ENCODE measurements at places on chromosomes 5 and 9.

GRCh38 chr5:174636094-174636493 lies 88.3 kb upstream of the MSX2 start:
- DNase-seq: no peak

DNA sequence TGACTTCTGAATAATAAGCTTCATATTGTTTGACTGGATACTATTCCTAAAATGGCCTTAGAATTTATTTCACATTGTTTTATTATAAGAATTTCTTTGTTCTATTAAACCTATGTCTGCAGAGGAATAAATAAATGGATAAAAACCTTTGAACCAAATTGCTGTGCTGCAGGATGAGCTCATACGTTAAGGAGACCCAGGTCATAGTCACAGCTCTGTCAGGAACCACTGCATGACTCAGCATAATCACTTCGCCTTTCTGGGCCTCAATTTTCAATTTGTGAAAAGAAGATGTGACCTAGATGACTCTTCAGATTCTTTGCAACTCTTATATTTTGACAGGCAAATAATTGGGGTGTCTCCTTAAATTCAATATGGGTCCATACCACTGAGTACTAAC lies 36.7 kb upstream of the HMHB1 start:
- DNase-seq: no peak

DNA sequence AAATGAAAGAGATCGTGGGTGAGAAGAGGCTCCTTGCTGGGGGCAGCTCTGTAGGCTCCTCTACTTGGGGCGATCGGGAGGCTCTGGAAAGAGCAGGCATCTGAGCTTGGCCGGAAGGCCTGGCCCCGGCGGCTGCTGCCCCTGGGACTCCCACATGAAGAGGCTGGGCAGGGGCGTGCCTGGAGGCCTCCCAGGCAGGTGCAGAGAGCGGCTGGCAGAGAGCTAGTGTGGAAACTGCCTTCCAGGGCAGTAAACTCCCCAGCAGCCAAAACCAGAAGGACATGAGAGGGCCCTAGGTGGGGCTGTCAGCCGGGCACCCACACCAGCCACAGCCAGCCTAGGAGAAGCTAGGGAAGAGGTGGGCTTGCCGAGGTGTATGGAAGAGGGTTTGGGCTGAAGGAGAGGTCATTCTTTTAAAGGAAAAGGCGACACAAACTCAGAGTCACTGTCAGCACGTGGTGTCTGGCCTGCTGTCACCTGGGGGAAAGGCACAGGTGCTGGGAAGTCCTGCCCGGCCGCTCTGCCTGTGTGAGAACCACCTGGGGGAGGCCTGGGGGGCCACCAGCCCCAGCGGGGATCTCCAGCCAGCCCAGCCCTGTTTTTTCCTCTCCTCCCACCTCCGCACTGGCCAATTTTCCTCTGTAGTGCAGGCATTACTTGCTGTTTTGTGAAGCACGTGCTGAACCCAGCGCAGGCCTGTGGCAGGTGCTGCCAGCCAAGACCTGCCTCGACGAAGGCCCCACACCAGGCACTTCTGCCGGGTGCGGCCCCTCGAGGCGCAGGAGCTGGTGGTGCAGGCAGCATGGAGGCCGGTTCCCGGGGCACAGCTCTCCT lies 44.8 kb upstream of the EGFL7 start:
- DNase-seq: no peak

DNA sequence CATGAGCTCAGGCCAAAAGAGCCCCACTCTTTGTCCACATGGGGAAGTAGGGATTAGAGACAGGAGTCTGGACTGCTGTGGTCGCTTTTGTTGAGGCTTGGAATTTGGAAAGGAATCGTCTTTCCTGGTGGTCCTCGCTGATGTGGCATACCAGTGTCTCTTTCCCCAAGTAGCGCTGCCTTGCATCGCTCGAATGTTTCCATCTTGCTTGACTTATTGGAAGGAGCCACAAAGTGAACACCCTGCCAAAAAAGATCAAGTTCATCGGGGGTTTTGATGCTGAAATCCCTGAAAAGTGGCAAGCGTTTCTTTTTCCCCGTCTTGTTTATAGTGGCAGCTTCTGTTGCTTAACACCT lies 161.3 kb downstream of the MACROH2A1 start:
- DNase-seq: no peak

GRCh38 chr9:105503881-105504280 lies 54.0 kb upstream of the FKTN start:
- no peak for DNase-seq

DNA sequence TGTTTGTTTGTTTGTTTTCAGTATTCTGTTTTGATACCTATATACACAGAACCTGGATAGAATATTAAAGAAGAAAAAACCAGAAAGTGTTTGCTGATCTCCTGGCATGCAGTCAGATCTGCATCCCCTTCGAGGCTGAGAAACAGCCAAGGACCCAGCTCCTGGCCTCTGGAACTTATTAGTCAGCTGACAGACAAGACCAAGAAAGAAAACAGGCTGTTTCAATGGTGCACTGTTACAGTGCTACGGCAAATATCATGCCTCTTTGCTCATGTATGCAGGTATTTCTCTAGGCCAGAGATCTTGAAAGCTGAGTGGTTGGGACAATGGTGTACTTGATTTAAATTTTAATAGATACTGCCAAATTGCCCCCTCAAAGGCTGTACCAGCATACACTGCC lies 95.0 kb downstream of the C5orf15 start:
- no peak for DNase-seq

DNA sequence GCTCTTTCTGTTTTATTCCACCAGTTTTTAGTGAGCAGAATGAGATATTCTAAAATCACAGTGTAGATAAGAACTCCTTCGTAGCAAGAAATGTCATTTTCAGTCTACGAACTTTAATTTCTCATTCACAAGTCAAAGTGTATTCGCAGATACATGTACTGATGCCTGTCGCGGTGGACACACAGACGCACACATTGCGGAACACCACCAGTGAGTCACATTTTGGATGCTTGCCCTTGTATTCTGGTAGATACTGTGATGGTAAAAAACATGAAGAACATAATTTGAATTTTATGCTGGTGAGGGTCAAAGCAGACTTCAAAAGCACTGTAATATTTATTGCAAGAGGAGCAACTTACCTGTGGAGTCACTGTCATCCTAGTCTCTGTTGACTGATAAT lies 4.7 kb upstream of the C9orf57 start:
- no peak for DNase-seq

- no peak for DNase-seq
Observed at GRCh38 chr5:77972469-77973252, 196.5 kb upstream of the TBCA start.

DNA sequence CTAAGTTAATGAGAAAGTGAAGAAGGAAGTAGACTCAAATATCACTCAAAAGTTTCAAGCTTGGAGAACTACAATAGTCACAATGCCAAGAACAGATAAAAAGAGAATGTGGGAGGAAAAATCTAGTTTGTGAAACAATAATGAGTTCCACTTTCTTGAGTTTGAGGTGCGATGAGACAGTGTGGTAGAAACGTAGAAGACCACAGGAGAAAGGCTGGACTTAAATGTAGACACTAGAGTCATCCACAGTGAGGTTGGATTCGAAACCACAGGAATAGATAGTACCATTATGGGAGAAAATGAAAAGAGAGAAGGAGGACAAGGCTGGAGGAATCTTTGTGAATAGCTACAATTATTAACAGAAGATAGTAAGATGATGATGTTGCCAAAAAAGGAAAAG lies 141.1 kb upstream of the LRRTM2 start:
- DNase-seq: no peak

GRCh38 chr5:33491941-33492340 lies 51.2 kb downstream of the TARS1 start:
- no peak for DNase-seq

DNA sequence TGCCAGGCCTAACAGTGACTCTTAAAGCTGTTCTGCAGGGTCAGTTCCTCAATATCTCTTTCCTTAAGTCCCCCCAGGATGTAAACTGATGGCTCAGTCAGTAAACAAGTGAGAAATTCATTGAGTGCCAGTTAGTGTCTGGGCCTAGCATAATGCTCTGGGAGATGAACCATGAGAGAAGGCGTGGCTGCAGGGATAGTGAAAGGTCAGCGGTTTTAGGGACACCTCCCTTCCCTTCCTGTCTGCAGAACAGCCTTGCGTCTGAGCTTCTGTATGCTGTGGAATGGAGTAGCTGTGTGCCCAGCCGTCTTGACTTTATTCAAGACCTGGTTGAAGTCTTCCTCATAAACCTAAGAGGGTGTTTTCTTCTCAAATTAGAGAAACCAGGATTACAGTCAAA lies 46.7 kb upstream of the DMRT3 start:
- no peak for DNase-seq

GRCh38 chr9:3730511-3730922 lies 204.7 kb upstream of the RFX3 start:
- DNase-seq: no peak

- DNase-seq: no peak
Observed at GRCh38 chr9:130192382-130192999, 20.3 kb downstream of the NCS1 start.

DNA sequence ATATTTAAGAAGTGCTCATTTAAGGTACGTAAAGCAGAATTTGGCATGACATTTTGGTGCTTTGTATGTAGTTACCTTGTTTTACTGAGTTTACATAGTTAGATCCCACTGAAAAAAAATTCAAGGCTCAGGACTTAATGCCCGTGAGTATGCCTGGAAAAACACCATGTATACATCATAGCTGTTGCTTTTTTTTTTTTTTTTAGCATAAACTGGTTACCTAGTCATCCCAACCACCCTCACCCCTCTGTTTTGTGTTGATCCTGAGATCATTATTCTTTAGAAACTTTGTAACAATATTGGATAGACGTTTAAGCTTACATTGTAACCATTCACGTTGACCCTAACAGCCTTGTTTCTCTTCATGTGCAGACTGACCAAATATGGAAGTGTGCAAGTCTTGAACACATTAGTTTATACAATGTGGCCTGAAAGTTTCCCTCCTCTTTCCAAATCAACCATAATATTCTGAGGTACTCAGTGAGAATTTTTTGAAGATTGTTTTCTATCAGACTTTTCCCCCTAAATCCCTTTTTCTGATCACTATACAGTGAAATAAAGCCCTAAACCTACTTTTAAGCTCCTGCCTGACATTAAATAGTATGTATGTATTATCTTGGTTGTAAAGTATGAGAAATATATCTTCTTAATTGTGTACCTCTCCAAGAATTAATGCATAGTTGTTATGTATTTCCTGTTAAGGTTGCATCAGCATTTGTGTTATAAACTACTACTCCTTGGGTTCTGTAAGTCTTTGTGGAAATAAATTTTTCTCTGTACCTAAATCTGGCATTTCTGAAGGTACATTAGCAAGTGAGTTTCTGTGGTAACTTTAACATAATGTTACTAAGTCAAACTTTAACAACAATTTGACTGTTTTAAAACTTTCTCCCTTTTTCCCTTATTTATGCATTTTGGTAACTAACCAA lies 4.4 kb downstream of the RABGAP1 start:
- no peak for DNase-seq

GRCh38 chr9:1759009-1759408 lies 256.1 kb upstream of the SMARCA2 start:
- no peak for DNase-seq

DNA sequence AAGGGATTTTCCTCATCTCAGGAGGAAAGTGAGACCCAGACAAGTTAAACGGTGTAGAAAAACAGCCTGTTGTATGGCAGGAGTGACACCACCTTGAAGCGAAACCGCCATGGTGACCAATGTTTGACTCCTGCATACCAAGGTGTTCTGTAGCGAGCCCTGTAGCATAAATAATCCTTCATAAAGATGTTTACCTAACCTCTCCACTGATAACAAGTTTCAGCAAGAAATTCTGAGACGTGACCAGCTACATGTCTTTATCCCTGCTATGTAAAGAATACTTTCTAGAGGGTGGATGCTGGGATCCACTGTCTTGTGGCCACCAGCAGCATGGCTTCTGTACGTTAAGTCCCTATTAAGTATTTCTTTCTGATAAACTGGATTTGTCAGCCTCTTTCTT lies 148.1 kb downstream of the MPDZ start:
- no peak for DNase-seq

DNA sequence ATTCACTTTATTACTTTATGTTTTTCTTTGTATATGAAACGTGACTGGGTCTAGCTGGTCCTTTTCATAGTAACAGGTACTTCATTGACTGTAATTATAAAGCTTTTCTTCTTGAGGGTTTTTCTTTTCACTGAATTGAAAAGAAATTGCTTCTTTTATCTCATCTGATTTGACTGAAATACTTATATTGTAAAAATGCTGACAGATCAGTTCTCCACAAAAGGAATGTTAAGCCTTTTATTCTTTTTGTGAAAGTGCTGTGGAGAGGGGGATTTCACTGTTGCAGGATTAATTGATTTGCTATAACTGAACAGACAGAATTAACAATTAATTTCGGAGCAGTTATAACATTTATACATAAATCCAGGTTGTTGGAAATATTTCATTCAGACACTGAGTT lies 2043.6 kb upstream of the C9orf72 start:
- no peak for DNase-seq

Measured in CD4-positive, alpha-beta memory T cell (primary cell).